ENCODE measurements at places on chromosomes 12 and 14.

DNA sequence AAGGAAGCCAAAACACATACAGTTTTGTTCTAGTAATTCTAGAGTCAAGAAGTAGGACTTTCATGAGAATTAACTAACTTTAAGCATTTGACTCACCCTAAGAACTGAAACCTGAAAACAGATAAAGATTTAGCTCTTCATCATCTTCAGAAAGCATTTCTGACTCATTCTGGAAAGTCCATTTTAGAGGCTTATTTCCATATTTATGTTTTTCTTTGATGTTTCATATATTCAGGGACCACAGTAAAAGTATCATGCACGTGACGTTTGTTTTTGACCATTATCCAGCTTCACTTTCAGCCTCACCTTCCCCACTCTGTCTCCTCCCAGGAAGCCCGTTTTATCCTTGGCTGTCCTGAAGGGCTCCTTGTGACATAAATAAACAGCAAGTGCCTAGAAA lies 79.2 kb downstream of the MDGA2 start:
- DNase-seq = no peak

DNA sequence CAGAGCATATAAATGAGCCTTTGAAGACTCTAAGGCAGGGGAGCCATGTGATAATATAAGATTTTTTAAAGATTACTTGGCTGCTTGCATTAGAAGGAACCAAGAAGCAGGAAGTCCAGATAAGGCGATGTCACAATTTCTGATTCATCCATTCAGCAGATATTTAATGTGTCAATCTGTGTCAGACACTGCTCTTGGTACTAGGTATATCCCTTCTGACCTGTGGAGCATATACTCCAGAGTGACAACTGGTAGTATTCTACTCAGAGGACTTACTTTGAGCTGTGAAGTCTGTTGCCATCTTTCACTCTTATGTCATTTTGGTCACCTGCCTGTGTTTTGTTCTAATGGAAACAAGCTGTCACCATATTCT lies 10.7 kb downstream of the EID3 start:
- DNase-seq = no peak

GRCh38 chr14:74735125-74735524 lies 22.2 kb downstream of the FCF1 start:
- DNase-seq = no peak

DNA sequence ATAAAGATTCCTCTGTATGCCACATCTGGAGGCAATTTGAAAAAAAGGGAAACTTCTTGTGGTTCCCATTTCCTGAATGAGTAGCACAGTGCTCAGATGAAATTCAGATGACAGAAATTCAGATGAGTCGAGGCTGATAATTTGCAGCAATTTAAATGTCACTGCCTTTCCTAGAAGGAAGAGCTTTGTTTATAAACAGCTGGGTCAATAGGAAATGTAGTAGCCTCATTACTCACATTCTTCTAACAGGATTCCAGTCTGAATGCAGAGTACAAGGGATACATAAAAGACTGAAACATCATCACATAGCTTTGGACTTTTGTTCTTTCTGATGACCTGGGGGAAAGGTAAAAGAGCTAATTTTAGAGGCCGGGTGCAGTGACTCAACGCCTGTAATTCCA lies 11.3 kb upstream of the DACT1 start:
- DNase-seq = no peak

- DNase-seq = peak; percentile 77
These were observed 259.1 kb downstream of the PCNX1 start for GRCh38 chr14:71166180-71166837.

DNA sequence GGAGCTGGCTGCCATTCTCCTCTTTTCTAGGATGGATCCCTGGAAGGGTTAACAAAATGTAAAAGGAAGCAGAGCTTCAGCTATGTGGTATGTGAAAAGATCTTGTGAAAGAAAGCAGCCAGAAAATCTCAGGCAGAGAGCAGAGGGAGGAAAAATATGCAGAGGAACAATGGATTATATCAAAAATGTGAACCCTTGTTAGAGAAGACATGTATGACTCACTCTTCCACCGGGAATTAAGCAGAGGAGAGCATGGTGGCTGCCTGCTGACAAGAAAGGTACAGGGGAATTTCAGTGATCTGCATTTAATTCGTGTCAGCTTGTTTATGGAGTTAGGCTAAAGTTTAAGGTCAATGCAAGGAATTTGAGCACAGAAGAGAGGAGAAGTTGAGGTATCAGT lies 46.3 kb downstream of the KCNA1 start:
- no peak for DNase-seq

DNA sequence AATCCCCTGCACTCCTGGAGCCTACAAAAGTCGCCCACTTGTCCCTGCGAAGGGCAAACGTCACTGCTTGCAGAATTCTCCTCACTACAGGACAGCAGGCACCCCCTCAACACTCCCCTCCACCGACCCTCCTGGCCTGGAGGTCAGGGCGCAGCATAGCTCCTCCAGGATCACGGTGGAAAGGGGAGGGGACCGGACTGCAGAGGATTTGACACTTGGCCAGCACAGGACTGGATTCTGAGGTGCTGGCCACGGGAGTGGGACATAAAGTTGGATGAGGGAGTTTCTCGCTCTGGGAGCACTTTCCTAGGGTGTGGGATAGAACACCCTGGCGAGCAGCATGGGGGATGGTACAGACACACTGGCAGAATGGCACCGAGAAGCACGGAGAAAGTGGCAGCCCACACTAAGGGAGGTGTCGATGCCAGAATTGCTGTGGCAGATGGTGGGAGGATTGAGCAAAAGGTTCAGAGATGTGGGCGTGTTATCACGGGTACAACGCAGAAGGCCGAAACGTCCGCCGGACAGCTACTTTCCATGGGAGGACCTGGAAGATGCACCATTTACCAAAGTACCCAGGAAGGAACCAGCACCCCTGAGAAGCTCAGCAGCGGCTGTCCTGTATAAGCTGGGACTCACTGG lies 51.4 kb upstream of the DIO3 start:
- no peak for DNase-seq

DNA sequence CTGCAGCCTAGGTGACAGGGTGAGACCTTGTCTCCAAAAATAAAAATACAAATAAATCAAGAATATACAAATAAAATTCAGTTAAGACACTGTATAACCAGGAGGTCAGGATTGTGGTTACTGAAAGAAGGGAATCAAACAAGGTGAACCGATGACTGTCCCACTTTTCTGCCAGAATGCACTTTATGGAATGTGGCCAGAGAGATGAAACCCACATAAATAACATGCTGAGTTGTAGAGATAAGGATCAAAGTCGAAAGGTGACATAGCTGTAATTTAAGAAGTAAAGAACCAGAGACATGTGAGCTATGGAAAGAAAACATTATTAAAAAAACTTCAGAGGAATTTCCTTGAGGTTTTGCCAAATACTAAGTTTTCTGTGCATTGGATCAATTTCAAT lies 1098.2 kb upstream of the USP15 start:
- DNase-seq = no peak

- DNase-seq = no peak
These were observed 106.4 kb downstream of the CCDC60 start for GRCh38 chr12:119440803-119441360.

DNA sequence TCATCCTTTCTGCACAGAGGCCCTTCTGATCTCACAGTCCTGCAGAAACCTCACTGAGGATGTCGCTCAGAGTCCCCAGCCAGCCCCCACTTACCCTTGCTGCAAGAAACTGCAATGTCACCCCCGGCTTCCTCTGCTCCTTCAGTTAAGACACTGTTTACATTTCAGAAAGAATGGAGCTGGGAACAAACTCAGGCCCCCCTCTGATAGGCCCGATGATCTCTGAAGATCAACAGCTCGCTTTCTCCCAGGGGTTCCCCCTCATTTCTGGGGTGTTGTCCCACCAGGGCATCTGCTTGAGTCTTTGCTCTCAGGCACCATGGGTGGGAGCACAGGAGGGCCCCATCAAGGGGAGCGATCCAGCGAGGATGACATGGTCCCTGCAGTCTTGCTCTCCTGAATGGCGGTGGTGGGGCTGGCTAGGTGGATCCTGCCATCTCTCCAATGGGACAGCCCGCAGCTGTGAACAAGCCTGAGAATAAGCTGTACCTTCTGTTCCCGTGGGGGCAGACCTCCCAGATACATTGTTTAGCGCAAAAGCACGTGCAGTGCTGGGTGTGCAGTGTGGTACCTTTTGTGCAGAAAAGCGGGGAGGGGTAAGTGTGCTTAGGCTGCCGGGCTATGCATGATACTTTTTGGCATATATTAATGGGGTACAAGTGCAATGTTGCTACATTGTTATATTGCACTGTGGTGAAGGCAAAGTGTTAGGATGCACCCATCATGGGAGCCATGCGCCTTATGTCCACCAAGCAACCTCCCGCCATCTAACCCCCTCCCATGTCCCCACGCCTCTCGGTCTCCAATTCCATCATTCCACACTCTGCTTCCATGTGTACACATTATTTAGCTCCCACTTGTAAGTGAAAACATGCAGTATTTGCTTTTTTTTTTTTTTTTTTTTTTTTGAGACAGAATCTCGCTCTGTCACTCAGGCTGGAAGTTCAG lies 6.7 kb upstream of the NCOR2 start:
- no peak for DNase-seq

DNA sequence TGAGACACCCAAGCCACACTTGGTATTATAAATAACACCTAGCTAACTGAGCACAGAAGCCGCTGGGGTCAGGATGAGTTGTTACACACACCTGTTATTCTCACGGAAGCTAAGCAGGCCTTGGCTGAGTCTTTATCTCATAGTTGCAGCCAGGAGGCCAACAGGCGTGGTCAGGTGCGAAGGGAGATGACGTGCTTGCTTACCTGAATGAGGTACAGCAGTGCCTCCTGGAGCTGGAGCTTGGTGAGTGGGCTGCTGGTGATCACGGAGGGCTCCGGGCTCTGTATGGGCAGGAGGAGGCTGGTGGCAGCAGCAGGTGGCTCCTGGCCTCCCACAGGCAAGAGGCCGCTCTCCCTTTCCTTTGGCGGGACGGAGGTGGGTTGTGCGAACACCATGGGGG lies 30.4 kb upstream of the CACNA2D4 start:
- DNase-seq = no peak

DNA sequence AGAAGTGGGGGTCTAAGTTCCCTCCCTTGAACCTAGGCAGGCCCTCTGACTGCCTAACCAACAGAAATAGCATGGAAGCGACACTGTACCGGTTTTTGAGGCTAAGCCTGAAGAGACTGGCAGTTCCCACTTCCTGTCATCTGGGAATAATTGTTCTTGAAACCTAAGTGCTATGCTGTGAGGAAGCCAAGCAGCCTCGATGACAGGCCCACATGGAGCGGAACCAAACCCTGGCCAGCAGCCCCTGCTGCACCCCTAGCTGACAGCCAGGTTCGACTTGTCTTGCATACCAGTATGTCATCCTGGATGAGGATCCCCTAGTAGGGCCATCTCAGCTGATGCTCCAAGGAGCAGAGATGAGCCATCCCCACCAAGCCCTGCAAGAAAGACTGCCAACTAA lies 6.4 kb upstream of the GPR68 start:
- no peak for DNase-seq

DNA sequence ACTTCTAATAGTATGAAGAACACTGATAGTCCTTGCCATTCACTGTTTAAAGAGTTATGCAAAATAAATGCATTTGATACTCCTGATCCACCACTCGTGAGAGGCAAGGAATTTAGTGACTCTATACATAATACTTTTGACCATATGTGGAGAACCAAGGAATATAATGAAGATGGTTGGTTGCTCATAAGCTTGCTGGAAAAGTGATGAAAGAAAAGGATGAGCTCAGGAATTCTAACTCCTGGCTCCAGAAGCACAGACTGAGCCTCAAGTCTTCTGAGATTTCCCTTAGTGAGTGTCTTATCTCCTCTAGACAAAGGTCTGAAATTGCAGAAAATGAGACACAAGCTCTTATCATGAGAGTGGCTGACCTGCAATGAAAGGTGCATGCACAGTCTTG lies 57.1 kb upstream of the KRAS start:
- no peak for DNase-seq

- DNase-seq = no peak
These were observed 13.8 kb downstream of the LGMN start for GRCh38 chr14:92734618-92735017.

DNA sequence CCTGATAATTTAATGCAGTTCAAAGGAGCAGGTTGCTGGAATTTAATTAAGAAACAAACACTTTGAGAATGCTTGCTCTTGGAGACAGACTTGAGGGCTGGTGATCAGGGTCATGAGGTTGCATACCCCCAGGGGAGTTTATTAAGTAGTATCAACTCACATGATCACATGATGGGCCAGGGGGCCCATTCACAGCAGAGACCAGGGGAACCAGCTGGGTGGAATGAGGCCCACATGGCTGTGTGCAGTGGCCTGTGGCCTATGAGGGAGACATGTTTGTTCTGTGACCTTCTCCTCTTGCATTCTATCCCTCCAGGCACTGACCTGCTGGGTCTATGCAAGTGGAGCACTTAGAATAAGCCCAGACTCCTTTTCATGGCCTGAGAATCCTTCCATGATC lies 266.6 kb upstream of the PWP1 start:
- no peak for DNase-seq

DNA sequence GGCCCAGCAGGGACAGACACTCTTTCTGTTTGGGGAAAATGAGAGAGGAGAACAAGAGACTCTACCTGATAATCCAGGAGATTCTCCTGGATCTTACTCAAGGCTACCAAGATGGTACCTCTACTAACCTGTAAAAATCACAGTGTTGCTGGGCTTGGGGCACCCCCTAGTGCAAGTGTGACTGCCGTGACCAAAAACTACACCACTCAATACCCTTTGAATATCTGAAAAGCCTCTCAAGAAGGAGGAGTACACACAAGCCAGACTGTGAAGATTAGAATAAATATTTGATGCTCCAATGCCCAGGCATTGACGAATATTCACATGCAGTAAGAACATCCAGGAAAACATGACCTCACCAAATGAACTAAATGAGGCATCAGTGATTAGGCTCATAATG lies 965.4 kb downstream of the LRFN5 start:
- no peak for DNase-seq

- no peak for DNase-seq
These were observed 11.2 kb downstream of the MAP4K5 start for GRCh38 chr14:50520947-50521815.

- peak; percentile 82 for DNase-seq
These were observed at the start of gene SCNN1A for GRCh38 chr12:6375269-6376078. Gene SCNN1A, minus strand, starts transcription at chr12:6375563. Its CDS starts 780 bp downstream, at chr12:6374783.

DNA sequence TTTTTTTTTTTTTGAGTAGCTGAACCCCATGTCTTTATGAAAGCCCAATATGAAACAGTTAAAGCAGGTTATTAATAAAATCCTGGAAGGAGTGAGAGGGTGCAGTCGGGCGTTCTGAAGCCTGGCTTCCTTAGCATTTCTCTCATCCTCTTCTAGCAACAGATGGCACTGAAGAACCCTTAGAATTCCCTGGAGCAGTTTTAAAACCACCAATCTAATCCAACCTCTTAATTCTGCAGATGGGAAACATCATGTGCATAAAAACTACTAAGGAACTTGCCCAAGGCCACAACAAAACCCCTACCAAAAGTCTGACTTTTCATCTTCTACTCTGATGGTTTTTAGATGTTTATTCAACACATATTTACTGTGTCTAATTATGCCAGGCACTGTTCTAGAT lies 25.2 kb downstream of the PRDM4 start:
- DNase-seq = no peak

DNA sequence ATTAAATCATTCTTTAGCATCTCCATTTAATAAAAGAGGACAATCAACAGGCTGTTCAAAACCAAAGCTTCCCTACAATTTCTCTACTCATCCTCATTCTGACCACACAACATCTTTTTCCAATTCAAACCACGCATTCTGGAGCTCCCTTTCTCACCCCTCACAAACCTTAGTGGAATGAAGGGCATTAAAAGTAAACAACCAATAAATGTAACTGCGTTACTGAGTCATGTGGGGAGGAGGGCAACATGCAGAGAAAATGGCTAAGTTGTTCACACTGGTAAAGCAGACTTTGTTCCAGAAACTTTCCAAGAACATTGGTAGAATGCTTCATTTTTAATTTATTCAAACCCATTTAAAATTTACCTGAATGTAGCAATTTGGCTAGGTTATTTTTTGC lies 19.6 kb downstream of the SOX5 start:
- no peak for DNase-seq

Measured in iPS-NIHi11 (cell line).